Lower lobe of right lung (tissue), 2 donors: ENCODE measurements at places on chromosomes 6 and 20.

GRCh38 chr20:47606983-47607613, 105.4 kb downstream of the NCOA3 start:
- no peak for DNase-seq

DNA sequence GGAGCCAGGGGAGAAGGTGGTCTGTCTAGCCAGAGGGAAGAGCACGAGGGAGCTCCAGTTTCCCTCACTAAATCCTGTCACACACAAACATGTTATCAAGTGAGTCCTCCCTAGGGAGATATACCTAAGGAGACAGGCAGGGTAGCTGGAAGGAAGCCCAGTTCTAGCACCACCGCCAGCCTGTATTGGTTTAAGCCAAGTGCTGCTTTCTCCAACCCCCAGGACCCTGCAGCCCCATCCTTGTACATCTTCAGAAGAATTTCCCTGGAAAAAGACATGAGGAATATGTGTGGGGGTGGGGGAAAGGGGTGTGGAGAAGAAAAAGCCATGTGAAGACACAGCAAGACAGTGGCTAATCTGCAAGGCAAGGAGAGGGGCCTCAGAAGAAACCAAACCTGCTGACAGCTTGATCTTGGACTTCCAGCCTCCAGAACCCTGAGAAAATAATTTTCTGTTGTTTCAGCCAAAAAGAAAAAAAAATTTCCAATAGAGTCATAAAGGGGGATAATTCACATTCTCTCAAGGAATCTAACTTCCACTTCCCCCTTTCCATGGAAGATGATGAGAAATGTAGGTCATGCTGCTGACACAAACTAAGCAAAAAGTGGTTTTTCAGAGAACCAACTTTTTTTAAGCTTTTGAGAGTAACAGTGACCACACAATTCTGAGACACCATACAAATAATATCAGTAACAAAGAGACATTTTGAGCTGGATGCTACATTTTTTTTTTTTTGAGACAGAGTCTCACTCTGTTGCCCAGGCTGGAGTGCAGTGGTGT, 103.2 kb upstream of the PRDM1 start:
- no peak for DNase-seq

- DNase-seq = no peak
Observed at GRCh38 chr6:16921399-16922110, 160.3 kb upstream of the ATXN1 start.

GRCh38 chr6:41344876-41345275, 9.5 kb downstream of the NCR2 start:
- no peak for DNase-seq

DNA sequence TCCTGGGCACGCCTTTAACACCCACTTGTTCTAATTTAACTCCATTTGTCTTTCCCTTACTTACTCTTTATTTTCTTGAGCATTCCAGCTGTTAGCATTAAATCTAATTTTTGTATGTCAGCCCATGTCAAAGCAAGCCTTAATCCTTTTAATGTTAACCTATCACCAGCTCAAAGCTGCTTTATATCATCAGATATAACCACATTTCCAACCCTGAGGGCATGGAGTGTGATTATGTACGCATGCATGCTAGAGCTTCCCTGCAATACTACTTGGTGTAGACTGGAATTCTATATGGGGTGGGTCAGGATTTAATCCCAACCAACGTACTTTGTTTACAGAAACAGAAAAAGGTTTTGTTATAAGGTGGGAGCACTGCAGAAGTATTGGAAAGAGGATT, 139.4 kb upstream of the HMGN3 start:
- no peak for DNase-seq

DNA sequence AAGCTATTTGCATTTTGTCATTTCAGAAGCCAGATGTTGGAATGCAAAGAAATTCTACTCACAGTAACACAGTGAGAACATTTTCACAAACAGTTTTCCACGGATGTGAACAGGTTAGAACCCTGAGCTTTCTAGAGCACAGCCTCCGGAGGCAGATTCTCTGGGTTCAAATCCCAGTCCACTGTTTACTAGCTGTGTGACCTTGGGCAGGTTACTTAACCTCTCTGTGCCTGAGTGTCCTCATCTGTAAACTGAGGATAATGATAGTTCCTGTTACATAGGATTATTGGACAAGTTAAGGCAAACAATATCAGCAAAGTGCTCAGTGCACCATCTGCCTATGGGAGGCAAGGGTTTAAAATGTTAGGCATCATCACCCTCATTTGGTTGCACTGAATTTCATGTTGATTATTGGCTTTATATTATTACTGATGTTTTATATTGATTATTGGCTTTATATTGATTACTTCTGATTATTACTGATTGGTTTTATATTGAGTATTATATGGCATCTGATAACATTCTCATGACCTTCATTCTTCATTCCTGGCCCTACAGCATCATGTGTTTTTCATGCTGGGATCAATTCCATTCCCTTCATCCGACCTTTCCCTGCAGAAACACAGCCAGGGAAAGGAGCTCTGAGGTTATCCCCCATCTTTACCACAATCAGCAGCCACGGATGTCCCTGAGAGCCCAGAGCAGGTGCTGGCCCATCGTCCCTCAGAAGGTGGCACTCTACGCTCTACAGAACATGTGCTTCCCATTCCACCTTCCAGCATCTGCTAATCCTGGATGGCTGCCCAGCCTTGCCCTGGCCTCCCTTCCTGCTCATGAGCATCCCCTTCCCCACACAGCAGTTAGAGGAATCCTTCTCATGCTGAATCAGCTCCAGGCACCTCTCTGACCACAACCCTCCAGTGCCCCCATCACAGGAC, 283.1 kb downstream of the PREX1 start:
- DNase-seq = no peak

DNA sequence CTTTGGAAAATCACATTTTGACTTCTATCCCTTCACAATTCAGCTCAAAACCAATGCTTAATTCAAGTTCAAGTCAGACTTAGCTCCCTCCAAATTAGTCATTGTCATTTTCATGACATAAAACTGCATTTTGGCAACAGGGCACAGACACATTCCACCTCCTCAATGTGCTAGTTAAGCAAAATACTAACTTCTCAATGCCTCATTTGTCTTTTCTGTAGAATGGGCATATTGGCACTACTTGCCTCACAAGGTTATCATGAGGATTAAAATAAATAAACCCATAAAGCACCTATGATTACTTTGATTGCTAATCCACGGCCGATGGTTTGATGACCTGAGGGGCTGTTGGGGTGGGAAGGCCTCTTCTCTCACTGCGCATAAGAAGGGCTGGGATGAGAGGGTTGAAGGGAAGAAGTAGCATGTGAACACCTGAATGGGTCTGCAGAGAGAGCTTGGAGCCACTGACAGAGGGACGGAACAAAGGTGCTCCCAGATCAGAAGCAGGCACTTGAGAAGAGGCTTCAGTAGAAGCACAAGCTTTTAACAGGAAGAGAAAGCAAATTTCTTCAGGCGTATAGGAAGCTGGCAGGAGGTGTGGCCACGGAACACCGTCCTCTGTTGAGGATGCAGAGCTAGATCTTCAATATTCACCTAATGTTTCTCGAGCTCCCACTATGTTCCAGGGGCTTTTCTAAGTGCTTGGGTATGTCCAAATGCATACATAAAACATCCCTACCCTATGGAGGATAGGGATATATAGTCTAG, 11.7 kb upstream of the TBC1D7 start:
- no peak for DNase-seq

DNA sequence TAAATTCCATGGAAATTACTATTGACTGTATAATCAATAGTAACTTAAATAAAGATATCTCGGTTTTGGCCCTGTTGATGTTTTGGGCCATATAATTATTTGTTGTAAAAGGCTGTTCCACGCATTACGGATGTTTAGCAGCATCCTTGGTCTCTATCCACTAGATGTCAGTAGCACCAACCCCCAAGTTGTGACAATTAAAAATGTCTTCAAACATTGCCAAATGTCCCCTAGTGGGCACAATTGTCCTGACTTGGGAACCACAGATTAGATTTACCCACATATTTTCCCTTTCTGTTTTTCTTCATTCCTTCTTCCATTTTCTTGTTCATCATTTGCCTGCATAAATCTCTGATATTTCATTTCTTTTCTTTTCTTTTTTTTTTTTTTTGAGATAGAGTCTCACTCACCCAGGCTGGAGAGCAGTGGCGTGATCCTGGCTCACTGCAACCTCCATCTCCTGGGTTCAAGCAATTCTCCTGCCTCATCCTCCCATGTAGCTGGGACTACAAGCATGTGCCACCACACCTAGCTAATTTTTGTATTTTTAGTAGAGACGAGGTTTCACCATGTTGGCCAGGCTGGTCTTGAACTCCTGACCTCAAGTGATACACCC, 13.6 kb upstream of the WFDC8 start:
- no peak for DNase-seq

- no peak for DNase-seq
Observed at GRCh38 chr20:5662769-5663168, 87.4 kb upstream of the SHLD1 start.

- DNase-seq = no peak
Observed at GRCh38 chr6:18533793-18534192, 146.6 kb downstream of the RNF144B start.

- no peak for DNase-seq
Observed at GRCh38 chr6:132466952-132467351, 46.0 kb downstream of the STX7 start.

DNA sequence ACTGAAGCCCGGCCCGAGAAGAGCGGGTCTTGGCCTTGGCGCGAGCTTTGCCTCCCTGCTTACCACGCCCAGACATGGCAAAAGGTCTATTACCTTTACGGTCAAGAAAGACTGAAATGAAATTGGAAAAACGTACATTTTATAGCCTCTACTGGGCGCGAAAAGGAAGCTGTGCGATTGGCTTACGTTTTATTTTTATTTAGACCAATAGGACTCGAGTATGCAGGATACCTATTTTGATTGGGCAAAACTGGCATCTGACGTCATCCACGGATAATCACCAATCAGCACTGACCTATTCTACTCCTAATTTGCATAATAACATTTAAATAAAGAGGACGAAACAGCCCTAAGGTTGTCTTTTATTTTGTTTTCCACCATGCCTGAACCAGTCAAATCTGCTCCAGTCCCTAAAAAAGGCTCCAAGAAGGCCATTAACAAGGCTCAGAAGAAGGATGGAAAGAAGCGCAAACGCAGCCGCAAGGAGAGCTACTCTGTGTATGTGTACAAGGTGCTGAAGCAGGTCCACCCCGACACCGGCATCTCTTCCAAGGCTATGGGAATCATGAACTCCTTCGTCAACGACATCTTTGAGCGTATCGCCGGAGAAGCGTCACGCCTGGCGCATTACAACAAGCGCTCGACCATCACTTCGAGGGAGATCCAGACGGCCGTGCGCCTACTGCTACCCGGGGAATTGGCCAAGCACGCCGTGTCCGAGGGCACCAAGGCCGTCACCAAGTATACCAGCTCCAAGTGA, 97.4 kb downstream of the OR2B2 start:
- no peak for DNase-seq

DNA sequence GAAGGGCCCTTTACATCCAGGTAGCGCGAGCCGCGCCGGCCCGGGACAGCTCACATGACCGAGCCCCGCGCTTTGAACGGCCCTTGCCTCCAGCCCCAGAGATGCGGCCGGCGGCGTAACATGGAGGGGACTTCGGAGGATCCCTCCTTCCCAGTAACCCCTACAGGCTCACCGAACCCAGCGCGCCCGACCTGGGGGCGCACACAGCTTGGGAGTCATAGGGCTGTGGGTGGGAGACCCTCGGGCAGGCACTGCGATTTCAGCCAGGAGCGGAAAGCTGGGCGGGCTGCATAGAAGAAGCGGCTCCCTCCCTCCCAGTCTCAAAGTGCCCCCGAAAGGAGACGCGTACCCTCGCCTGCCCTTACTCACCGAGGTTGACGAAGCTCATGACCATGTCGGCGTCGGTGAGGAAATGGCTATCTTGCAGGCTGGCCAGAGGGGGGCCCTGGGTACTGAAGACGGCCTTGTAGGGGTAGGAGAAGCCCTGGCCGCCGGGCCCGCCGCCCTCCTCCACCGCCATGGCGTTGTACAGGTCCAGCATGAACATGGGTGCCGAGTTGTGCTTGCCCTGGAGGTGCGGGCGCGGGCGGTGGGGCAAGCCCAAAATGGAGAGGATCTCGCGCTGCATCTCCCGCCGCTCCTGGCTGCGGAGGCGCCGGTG, 975 bp downstream of the BMP7 start:
- no peak for DNase-seq

DNA sequence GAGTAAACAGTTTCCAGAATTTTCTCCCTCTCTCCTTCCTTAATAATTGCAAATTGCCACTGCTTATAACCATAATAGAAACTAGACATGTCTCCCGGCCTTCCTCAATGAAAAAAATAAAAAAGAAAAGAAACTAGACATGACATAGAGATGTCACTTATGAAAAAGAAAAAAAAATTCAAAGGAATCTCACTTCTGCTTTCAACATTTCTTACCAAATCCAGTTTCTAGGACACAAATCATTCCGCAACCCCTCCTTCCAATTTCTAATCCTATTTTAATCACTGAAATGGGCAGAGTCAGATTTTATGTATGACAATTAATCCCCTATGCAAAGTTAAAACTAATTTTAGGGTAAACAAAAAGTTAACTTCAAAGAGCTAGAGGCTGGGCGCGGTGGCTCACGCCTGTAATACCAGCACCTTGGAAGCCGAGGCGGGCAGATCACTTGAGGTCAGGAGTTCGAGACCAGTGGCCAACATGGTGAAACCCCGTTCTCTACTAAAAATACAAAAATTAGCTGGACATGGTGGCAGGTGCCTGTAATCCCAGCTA, 40.1 kb upstream of the EEF1A1 start:
- DNase-seq = no peak

DNA sequence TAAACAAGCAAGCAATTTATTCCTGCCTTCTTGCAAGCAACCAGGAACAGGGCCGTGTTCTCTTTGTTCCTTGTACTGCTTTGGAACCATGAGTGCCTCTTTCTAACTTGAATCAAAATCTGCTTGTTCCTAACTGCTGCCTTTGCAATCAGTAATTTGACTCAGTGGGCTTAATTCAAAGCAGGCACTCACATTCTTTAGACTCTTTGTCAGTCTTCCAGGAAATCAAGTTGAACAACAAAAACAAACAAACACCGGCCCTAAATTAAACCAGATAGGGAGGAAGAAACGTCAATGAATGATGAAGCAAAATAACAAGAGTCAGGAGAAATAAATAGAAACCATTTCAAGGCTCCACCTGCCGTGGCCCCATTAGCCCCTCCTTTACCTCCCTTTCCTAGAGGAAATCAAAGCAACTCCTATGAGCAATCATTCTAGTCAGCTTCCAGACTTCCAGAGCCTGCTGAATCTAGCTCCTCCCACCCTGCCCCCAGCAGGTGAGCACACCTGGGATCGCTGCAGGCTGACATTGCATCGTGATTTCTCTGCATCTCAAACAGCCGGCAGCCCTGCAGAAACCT, 582.2 kb upstream of the FLRT3 start:
- DNase-seq = peak; percentile 46

DNA sequence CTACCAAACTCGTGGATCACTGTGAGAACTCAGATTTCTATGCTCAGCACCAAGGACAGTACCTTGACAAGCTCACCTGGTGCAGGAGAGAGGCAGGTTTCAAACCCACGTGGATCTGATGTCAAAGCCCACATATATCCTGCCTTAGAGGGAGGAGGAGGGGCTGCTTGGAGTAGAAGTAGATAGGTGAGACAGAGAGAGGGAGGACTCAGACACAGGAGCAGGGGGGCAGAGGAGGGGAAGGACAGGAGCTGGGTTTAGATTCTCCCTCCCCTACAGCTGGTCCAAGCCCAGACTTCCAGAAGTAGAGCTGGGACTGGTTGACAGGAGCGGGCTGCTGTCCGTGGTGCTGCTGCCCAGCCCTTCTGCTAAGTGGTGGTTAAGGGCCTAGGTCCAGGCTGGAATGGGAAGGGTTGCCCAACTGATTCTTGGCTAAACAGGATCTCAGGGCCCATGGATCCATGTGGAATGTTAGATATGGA, 77.5 kb downstream of the CDH22 start:
- DNase-seq = no peak
